Left cardiac atrium (tissue), 4 donors: ENCODE measurements at places on chromosomes 7 and 10.

DNA sequence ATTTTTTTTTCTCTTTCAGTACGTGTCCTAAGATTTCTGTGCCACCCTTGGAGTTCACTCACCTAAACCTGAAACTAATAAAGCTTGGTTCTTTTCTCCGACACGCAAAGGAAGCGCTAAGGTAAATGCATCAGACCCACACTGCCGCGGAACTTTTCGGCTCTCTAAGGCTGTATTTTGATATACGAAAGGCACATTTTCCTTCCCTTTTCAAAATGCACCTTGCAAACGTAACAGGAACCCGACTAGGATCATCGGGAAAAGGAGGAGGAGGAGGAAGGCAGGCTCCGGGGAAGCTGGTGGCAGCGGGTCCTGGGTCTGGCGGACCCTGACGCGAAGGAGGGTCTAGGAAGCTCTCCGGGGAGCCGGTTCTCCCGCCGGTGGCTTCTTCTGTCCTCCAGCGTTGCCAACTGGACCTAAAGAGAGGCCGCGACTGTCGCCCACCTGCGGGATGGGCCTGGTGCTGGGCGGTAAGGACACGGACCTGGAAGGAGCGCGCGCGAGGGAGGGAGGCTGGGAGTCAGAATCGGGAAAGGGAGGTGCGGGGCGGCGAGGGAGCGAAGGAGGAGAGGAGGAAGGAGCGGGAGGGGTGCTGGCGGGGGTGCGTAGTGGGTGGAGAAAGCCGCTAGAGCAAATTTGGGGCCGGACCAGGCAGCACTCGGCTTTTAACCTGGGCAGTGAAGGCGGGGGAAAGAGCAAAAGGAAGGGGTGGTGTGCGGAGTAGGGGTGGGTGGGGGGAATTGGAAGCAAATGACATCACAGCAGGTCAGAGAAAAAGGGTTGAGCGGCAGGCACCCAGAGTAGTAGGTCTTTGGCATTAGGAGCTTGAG is at the start of gene CFTR:
CFTR (plus strand) TSS at position 801 of the 830 bp plus-strand sequence. CDS start 70 bp downstream, outside the sequence.
- peak; percentile 35 for DNase-seq

DNA sequence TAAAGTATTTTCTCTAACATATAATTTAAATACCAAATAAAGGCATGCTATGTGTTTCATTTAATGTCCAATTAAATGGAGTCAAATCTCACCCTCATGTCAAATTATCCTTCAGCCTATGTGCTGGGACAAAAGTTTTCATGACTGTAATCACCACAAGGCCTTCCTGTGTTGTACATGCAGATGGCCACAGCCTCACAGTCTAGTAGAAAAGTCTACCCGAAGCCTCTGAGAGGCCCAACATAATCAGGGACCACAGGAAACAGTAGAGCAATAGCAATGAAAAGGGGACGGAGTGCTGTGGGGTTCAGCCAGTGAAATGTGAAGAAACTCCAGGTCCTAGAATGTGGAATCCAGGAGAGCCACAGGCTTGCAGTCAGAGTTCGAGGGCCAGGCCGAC is 140.2 kb upstream of the KLF6 start:
- DNase-seq = no peak

- DNase-seq = no peak
These were observed 56.1 kb upstream of the PDLIM1 start for GRCh38 chr10:95346715-95347401.

GRCh38 chr7:129332254-129333035 is 101.8 kb upstream of the STRIP2 start:
- no peak for DNase-seq
